NCI-H2171 (cell line): ENCODE measurements at places on chromosomes 2 and 18.

DNA sequence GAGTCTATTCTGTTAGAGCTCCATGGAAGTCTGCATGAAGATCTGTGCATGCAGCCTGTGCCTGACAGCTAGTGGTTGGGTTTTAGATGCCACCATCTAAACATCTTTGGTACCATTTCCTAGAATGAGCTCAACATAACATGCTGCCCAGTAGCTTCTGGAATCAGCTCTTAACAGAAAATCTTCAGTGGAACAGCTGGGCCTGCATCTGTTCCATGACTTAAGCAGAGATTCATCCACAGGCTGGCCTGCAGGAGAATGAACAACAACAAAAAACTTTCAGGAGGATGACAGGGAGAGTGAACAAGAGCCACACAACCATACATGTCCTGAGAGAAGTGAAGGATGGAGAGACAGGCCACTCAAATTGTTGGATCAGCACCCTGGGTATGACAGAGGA is 316.6 kb downstream of the RDH14 start:
- peak; percentile 26 for DNase-seq

DNA sequence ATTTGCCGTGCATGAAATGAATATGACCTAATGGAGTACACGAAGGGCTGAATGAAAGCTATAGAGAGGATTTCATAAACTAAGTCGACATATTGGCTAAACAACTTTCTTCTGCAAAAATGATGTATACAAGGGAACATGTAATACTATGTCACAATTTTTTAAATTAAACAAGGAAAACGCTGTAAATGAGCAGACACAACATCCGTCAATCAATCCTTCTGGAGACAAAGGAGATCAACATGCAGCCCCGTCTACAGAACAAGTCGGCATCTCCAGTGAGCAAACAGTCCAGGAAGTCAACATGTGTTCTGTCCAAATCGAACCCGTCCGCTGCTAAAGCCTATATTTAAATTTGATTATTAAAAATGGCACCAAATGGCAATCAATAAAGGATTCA is 180.8 kb downstream of the TCF4 start:
- DNase-seq: no peak

- no peak for DNase-seq
Observed at GRCh38 chr18:58682429-58683069, 11.3 kb downstream of the MALT1 start.

GRCh38 chr2:149816756-149817551 is 229.4 kb upstream of the MMADHC start:
- no peak for DNase-seq

GRCh38 chr2:240564561-240565332 is 3.5 kb upstream of the RNPEPL1 start:
- no peak for DNase-seq
